ENCODE measurements at places on chromosomes 5 and 9.

DNA sequence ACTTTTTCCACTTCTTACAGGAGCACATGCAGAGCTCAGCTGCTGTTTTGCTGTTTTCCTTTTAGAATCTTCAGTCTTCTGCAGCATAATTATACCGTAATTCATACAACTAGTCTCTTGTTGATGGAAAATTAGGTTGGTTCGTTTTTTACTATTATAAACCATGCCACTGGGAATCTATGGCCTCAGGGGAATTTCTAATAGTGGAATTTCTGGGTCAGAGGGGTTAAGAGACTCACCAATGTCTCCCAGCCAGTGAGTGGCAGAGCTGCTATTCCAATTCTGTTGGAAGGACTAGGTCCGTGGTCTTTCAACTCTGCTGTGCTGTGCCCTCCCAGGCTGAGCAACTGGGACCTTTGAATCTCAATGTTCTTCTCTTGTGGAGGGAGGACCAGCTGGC is 282.5 kb downstream of the ZSWIM6 start:
- DNase-seq = no peak

DNA sequence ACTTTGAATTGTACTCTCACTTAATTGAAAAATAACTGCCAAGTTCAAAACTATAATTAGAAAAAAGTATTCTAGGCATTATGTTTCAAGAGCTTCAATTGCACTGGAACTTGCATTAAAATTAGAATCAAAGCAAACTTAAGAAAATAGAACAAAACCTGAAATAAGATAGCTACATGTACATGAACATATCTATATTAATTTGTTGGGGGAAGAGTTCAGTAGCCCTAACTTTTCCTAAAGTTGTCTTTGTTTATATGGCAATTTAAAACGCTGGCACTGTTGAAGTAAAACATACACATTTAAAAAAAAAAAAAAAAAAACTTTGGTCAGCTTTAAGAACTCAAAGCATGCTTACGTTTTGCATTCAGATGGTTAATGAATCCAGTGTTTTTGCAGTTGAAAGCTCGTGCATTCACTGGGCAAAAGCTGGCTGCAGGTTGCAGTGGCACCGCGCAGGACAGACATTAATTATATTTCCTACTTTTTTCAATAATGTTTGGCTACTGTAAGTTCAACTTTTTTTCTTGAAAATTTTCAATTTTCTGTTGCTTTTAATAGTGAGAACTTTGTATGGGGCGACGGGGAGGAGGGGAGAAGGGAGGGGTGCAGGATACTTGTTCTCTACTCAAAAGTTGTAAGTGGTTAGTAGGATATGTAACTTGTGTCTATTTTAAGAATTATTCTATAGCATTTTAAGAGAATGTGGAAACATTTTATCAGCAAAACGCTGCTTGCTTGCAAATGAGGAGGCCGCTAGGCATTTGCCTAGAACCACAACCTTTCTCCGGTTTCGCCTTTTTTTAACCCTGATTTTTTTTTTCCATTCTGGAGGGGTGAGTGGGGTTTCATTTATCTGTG is 3.9 kb downstream of the NR2F1 start:
- DNase-seq = no peak

DNA sequence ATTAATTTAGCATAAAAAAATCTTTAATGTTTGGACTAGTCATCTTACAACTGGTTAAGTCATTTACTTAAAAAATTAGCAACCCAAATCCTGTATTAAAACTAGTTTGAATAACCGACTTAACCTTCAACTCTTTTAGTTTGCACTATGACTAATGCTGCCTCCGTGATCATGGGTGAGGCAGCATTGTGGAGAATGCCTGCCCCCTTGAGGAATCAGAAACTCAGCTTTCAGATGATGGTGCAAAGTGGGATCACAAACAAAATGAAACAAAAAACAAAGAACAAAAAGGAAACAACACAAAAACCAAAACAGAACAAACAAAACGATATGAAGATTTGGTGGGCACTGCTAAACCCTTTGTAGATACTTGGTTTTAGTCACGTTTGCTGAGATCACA is 127.0 kb upstream of the PALM2AKAP2 start:
- no peak for DNase-seq

DNA sequence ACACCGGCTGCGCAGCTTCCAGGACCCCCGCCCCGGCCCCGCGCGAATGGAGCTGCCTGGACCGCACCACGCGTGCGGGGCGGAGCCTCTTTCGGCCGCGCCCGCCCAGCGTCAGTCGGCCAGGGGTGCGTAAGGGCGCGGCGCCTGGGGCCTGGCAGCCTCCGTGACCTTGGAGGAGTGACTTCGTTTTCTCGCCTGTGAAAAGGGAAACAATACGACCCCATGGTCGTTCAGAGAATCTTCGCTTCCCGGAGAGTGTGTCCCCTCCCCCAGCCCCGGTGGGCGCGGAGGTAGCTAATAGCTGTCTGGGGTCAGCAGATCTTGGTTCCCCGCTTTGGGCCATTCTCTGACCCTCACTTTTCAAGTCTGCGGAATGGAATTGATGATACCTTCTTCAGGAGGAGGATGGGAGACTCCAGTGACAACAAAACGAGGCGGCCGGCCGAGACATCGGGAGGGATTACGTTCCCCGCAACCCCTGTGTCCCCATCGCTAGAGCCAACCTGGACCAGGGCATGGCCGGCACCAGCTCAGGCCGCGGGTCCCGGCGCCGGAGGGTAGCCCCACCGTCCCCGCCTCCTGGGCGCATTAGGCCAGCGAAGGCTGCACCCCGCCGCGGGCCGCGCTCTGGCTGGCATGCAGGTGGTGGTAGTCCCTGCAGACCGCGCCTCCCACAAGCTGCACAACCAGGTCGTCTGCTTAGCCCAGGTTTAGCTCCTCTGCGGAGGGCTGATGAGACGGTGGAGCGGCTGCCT is 5.5 kb upstream of the CDHR2 start:
- peak; percentile 76 for DNase-seq

GRCh38 chr5:84603568-84604185 is 219.0 kb upstream of the EDIL3 start:
- no peak for DNase-seq

- no peak for DNase-seq
Observed at GRCh38 chr9:31394015-31394473, 990.4 kb upstream of the ACO1 start.

DNA sequence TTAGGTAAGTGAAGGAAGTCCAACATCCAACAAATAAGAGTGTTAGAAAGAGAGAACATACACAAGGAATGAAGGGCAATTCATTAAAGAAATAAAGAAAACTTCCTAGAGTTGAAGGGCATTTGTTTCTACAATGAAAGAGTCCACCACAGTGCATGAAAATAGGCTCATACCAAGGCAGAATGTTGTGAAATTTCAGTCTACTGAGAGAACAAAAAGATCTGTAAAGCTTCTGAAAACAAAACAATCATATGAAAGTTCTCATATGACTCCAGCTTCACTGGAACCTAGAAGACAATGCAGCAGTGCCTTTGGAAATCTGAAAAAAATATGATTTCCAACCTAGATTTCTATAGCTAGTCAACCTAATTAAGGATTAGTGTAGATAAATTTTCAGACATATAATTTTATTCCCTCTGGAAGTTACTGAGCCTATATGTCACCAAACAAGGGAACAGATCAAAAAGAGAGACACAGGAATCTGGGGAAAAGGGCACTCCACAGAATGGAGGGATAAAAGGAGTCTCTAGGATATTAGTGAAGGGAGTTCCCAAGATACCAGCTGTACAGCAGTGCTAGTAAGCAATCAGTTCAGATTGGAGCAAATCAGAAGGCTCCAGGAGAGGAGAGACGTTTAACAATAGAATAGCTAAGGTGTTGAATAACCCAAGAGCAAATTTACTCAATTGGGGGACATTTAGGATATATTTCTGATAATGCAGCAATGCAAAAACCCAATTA is 5.8 kb downstream of the C5orf58 start:
- DNase-seq = no peak

DNA sequence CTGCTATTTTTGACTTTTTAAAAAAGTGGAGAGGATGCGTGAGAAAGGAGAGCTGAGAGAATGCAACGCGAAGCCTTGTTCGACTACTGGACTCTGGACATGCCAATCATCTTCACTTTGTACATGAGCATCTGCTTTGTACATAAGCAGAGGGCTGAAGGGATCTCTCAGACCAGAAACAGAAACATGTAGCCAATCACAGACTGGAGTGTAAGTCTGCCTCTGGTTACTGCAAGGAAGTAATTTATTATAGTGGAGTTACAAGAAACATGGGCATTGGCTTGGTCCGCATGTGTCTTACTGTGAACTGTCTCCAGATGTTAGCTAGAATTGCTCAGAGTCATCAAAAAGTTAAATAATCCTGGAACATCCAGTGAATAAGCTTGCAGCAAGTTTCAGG is 190.0 kb upstream of the GRAMD2B start:
- no peak for DNase-seq

DNA sequence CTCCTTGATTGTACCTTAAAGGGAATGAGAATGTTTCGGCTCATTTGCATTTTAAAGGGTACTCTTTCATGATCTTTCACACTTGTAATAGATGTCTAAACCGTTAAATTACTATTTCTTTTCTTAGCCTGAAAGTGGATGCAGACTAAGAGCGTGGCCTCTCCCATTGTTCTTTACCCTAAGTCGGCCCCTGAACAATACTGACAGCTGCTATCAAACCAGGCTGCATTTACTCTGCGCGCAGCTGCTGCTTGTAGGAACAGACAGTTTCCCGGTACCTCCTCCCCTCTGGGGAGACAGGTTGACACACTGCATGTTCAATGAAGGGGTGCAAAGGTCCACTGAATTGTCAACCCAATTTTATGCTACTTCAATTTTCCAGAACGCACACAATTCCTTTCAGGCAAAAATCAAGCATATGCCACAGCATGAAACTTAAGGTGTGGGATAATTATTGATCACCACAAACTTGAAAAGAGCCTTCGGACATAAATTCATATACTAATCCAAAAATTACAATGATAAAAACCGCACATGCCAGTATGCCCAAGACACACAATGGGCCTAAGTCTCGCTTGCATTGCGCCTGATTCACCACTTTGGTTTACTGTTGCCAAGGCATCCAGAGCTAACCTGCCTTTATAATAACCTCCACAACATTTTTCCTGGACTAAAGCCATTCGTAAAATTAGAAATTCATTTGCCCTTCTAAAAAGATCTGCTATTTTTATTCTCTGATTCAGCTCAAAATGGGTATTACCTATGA is 39.7 kb downstream of the TLE1 start:
- DNase-seq = no peak

- no peak for DNase-seq
Observed at GRCh38 chr5:160048131-160048530, 39.2 kb downstream of the TTC1 start.

DNA sequence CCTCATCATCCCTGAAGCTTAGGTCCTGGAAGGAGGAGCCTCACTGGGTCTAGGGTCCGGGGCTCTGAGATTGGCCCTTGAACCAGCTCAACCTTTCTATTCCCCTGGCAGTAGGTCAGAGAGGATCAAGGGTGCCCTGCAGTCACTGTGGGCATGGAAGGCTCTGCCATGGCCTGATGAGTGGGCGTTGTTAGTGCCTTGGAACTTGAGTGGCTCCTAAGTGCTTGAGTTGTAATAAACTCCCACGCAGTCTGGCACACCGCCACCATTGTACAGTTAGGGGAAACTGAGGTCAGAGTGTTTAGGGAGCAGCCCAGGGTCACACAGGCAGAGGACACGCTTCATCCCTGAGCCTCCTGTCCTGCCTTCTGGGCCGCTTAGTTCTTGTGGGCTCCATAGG is 10.4 kb upstream of the SYNPO start:
- DNase-seq = no peak

GRCh38 chr5:119829341-119829740 is 200.0 kb downstream of the FAM170A start:
- DNase-seq = no peak

- no peak for DNase-seq
Observed at GRCh38 chr5:61004448-61004847, 59.4 kb downstream of the NDUFAF2 start.

- peak; percentile 33 for DNase-seq
Observed at GRCh38 chr5:56175488-56175887, 57.6 kb downstream of the ANKRD55 start.

DNA sequence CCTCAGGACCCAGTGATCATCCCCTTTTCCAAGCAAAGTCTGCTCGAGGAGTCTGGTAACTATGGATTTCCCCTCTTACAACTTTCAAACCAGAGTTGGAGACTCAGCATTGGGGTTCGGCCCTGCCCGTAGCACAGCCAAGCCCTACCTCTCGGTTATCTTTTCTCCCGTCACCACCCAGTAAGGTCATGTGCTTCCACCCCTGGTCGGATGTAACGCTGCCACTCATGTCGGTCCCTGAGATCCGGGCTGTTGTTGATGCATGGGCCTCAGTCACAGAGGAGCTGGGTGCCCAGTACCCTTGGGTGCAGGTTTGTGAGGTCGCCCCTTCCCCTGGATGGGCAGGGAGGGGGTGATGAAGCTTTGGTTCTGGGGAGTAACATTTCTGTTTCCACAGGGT is 1.2 kb downstream of the GALT start:
- DNase-seq = peak; percentile 21

DNA sequence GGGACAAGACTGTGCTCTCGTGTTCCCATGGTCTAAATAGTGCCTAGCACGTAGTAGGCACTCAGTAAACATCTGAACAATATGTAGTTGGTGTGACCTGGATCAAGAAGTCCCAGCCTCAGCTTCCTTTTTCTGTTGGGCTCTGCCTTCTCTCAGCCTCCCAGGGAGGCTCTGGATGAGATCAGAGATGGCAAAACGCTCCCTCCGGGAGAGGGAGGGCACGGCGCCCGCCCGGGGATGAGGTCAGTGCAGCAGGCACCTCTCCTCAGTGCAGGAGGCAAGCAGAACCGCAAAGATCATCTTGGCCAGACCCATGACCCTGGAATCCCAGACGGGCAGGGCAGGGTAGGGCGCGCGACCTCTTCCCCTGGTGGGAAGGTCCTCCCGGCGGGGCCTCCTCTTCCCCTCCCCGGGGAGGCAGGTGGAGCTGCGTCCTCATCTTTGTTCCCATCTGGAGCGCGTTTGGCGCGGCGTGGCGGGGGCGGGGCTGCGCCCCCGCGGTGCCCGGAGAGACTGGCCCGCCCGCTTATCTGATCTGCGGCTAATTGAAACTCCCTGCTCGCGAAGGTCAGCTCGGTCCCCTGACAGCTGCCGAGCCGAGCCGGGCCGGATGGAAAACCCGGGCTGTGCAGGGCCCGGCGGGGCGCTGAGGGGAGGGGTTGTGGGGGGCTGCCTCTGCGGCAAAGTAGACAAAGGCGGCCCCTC is 60.9 kb downstream of the CXXC5 start:
- no peak for DNase-seq

- no peak for DNase-seq
Observed at GRCh38 chr5:122202952-122203351, 73.6 kb downstream of the ZNF474 start.

- no peak for DNase-seq
Observed at GRCh38 chr5:40619421-40619820, 60.3 kb upstream of the PTGER4 start.
